Stimulated activated CD4-positive, alpha-beta T cell treated with anti-CD3 and anti-CD28 coated beads, Interleukin-15, amount 100 ng/mL, for 48 hours (primary cell): ENCODE measurements at places on chromosomes 5 and 9.

DNA sequence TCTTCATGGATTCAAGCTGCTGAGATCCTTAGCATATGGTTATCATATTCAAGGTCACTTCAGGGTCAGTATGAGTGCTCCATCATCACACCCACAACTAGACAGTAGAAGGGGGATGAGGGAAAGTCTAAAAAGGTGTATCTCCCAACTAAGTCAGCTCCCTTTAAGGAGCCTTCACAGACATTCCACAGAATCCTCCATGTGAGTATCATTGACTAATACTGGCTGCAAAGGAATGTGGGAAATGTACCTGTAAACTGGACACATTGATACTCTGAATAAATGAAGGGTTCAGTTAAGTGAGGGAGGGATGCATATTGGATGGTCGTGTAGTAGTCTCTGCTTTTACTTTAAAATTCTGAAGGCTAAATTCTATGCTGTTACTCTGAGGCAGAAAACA, 330.7 kb downstream of the LRRC70 start:
- no peak for DNase-seq

DNA sequence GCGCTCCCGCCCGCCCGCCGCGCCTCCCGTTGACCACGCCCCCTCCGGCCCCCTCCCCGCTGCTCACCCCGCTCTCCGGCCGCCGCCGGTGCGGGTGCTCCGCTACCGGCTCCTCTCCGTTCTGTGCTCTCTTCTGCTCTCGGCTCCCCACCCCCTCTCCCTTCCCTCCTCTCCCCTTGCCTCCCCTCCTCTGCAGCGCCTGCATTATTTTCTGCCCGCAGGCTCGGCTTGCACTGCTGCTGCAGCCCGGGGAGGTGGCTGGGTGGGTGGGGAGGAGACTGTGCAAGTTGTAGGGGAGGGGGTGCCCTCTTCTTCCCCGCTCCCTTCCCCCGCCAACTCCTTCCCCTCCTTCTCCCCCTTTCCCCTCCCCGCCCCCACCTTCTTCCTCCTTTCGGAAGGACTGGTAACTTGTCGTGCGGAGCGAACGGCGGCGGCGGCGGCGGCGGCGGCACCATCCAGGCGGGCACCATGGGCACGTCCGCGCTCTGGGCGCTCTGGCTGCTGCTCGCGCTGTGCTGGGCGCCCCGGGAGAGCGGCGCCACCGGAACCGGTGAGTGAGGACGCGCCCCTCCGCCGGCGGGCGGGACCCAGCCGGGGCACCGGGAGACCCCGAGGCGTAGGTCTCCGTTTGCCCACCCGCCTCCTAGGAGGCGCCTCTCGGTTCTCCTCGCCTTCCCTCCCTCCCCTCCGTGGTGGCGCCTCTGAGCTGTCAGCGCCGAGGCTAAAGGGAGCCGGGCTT, at the start of gene VLDLR:
Gene VLDLR (plus strand): TSS at position 66 of the 739 bp plus-strand sequence. CDS start 403 bp downstream, at position 469.
- DNase-seq: no peak

- no peak for DNase-seq
Observed at GRCh38 chr9:77794985-77795384, 146.9 kb upstream of the GNA14 start.

- no peak for DNase-seq
Observed at GRCh38 chr9:11204521-11204920, 591.7 kb upstream of the PTPRD start.

GRCh38 chr9:119177196-119177595, 192.0 kb downstream of the BRINP1 start:
- DNase-seq: no peak

DNA sequence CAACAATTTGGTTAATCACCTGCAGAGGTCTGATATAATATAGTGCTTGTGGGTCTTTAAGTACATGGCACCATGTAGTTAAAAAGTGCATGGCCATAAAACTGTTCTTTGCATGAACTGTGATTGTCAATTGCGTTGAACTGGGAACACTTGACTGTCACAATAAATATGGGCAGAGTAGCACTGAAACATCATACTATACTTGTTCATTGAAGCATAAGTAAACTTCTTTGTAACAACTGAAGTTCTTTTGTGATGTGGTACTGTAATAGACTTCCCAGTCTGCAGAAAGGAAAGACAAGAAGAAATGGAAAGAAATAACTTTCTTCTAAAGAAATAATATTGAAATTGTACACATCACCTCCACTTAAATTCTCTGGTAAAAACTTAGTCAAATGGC, 9.8 kb upstream of the NTRK2 start:
- no peak for DNase-seq

- peak; percentile 79 for DNase-seq
Observed at GRCh38 chr9:93134015-93134739, at the start of gene NINJ1. NINJ1 (minus strand) TSS chr9:93134251; CDS start chr9:93134217, 34 bp downstream.

DNA sequence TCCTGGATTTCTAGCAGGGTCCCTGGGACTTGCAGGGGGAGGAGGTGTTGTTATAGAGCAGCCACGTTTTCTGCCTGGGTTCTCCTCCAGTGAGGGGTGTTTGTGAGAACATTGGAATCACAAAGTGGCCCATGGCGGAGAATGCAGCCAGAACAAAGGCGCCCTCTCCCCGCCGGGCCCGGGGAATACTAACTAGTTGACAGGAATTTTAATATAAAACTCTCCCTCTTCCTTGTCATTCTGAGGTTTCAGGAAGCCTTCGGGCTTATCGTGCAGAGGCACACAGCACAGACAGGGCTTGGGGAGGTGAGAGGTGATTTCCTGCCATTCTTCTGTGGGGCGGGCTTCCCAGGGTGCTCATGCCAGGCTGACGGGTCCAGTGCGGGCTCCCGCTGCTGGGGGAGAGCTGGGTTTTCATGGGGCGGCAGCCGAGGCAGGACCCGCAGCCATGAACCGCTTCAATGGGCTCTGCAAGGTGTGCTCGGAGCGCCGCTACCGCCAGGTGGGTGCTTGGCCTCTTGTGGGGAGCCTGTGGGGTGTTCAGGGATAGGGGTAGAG, 37.7 kb downstream of the RGS3 start:
- DNase-seq: no peak

GRCh38 chr9:134306636-134307600, 19.3 kb upstream of the RXRA start:
- no peak for DNase-seq

DNA sequence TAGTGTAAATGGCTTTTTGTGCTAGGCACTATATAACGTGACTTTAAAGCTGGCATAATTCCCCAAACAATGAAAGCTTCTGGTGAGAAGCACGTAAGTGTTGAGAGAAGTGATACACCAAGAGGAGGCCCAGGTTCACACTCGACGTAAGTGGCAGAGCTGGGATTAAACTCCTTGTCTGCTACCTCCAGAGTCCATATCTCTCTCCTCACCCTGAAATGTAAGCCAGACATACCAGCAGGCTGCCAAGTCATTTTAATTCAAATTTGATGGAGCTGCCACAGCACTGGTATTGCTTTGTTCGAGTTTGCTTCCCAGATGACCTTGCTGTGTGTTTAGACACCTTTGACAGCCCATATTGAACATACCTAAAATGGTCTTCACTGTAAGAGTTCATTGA, 319.7 kb downstream of the GLIS3 start:
- no peak for DNase-seq

- DNase-seq: no peak
Observed at GRCh38 chr9:135969064-135969683, 8.0 kb upstream of the UBAC1 start.

DNA sequence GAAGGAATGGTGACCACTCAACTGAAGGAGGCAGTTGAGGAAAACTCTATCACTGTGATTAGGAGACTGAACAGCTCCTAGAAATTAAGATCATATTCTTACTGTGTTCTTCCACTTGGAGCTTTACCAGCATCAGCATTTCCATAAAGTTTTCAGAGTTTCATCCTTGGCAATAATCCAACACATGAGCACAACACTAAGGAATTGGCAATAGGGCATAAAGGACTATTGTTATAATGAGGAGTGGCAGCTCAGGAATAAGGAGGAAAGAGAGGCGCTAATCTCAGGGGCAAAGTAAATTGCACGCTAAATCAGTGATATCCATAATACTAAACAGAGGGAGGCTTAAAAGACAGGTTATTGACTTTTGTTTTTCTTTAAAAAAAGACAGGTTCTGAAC, 338.9 kb downstream of the EFNA5 start:
- DNase-seq: no peak

DNA sequence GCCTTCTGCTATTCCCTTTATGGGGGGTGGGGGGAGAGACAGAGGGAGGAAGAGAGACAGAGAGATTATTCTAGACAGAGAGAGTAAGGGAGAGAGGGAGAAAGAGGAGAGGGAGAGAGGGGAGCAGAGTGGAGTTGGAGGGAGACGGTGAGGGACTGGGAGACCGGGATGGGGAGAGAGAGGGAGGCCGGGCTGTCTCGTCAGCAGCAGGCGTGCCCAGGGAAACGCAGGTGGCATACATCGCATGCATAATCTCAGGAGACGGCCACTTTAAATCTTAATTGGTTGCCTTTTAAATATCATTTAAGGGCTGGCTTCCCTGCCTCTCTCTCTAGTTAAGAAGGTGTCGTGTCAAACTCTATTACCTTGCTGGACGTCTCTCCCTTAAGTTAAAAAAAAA, 8.4 kb downstream of the IRX4 start:
- no peak for DNase-seq

DNA sequence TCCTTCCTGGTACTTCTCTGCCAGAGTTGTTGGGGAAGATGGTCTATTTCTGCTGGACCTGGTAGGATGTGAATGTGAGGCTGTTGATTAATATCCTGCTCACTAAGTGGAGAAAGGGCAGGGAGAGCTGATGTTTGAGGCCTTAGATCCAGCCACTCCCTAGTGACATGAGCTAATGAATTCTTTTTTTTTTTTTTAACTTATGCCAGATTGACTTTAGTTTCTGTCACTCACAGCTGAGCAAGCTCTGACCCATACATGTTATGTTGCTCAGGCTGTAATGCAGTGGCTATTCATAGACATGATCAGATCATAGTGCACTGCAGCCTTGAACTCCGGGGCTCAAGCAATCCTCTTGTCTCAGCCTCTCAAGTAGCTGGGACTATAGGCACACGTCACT, 75.1 kb upstream of the SPRY4 start:
- no peak for DNase-seq

DNA sequence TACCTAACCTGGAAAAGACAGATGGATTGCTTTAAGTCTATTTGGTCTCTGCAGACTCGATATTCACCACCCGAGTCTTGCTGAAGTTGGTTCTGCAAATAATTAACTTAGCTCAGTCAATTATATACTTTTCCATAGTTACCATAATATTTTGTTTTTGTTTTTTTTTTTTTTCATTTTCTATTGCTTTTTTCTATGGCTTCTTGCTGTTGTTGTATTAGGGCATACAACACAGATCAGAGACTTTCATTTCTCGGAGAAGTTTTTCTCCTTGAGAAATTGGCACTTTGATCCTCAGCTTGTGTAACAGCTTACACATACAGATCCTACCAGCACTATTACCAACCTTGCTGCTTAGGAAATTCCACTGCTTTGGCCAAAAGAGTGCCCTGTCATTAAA, 88.0 kb downstream of the GPR21 start:
- DNase-seq: no peak

- DNase-seq: no peak
Observed at GRCh38 chr5:111463311-111463710, 49.0 kb downstream of the STARD4 start.

DNA sequence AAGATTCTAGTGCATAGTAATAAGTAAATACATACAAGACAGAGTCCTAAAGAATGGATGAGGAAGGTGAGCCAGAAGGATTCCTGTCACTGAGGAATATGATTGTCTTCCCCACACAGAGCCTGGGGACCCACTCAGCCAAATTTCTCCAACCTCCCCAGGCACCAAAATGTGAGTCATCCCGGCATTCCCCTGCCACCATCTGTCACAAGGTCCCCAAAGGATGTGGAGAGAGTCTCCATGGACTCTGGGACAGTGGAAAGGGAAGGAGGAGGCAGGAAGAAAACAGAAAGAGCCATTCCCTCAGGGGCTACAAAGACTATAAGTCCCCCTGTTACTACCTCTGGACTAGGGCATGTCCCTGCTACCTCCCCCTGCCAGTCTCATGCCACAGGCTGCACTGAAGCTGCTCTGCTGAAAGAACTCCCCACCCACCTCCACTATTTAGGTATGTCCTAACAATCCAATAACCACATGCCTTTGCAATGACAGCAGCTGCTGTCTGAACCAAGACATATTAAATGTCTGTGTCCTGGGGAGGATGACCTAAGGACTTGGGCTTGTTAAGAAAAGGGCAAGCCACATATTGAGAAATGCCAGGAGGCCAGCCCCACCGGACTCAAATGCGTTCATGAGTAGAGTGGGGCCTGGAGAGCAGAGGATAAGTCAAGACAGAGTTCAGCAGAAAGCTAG, 10.7 kb upstream of the OR5C1 start:
- no peak for DNase-seq

DNA sequence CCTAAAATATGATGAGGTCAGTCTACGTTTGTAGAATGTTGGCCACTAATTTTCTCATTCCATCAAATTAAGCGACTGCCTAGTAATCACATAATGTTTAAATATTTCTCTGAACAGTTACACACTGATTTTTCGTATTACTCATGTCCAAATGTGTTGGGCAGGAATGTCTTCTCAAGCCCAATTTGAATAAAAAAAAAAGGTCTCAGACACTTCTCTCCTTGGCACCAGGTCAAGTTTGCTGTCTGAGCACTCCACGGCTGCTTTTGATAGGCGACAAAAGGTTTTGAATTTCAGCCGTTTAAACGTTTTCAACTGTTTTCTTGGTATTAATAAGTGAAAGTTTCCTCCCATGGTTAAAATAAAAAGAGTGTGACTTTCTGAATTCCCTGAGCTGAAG, 542.1 kb downstream of the IRX1 start:
- no peak for DNase-seq
